ENCODE measurements at places on chromosomes 1 and 21.

- DNase-seq: no peak
Observed at GRCh38 chr1:8571200-8571984, 246.0 kb downstream of the RERE start.

GRCh38 chr21:38525454-38525853 is 27.2 kb upstream of the ERG start:
- no peak for DNase-seq

GRCh38 chr1:148388260-148389026 is 94.7 kb downstream of the PPIAL4G start:
- DNase-seq: peak; percentile 91

GRCh38 chr1:185631843-185632242 is 102.3 kb upstream of the HMCN1 start:
- no peak for DNase-seq

DNA sequence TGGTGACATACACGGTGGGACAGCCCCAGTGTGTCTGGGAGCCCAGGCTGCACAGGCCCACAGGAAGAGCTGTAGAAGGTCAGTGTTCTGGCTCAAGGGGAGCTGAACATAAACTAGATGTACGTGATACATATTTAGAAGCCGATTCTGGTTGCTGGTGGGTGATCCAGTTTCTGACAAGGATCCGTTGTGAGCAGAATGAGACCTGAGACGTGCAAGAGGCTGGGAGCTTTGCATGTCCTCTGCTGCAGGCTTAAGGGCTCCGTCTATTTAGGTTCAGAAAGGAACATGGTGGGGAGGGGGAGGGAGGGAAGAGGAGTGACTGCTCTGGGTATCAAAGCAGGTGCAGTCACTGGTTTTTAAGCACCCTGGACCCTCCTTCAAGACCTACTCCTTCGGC is 18.6 kb downstream of the LRRC38 start:
- DNase-seq: no peak

- DNase-seq: no peak
Observed at GRCh38 chr1:33258788-33259274, 2.5 kb downstream of the ZNF362 start.

DNA sequence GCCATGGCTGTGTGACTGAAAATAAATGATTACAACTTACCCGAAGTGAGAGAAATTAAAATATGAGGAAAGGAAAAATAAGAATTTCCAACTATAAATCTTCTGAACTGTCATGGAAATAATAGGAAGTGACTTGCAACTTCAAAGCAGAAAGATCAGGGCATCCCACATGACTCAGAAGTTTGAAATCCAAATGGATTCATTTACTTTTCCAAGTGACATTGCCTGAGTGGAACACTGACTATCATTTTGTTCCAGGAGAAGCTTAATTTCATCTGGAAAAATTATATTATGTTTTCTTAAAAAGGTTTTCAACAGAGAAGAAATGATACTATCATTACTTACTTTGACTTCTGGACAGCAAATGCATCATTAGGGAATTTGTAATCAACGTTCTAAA is 110.8 kb downstream of the GREM2 start:
- no peak for DNase-seq

- DNase-seq: no peak
Observed at GRCh38 chr1:40773748-40774265, 9.8 kb upstream of the KCNQ4 start.

- no peak for DNase-seq
Observed at GRCh38 chr1:8259498-8260290, 58.2 kb upstream of the SLC45A1 start.

DNA sequence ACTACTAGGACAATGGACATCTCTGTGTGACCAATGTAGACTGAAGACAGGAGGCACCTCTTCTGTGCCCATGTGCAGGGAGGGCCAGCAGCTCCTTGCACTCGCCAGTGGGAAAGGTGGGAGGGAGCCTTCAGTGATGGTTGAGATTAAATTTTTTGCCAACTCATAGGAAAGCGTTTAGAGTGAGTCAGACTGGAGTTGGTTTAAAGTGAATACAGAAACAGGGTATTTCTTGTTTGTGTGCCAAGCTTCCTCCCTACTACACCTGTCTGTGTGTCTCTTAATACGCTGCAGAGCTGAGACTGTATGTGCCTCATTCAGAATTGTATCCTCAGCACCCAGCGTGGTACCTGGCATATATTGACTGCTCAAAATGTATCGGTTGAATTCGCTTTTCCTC is 13.5 kb upstream of the COL16A1 start:
- DNase-seq: no peak

DNA sequence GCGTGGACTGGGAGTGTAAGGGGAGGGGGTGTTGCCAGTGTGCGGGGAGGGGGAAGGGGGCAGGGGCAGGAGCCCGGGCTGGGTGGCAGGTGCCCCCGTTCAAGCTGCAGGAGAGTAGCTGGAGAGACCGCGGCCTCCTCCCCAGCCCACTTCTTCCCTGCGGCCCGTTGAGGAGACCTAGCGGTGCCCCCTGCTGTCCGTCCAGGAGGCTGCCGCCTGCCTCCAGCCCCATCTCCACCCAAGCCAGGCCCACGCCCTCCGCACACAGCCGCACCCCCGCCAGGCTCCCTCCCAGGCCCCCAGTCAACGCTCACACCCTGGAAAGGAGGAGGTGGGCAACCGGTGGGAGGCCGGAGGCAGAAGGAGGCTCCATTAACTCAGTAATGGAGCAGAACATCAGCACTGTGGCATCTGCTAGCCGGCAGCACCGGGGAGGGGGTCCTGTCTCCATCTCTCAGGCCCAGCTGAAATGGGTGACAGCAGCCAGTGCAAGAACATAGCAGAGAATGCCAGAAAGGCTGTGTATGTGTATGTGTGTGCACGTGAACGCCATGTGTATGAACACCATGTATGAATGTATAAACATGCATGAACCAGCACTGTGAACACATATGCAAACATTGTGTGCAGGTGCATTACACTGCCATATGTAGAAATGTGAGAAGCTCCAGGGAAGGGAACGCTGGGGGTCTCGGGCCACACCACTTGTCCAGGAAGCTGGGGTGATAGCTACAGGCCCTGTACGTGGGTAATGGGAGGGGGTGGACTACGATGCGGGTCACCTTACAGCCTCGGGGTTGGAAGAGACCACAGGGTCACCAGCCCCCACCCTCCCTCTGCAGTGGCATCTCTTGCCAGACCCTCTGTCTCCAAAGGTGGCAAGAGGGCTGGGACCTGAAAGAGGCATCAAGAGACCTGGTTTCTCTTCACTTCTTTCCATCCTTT is 84.6 kb downstream of the SYT2 start:
- peak; percentile 65 for DNase-seq

DNA sequence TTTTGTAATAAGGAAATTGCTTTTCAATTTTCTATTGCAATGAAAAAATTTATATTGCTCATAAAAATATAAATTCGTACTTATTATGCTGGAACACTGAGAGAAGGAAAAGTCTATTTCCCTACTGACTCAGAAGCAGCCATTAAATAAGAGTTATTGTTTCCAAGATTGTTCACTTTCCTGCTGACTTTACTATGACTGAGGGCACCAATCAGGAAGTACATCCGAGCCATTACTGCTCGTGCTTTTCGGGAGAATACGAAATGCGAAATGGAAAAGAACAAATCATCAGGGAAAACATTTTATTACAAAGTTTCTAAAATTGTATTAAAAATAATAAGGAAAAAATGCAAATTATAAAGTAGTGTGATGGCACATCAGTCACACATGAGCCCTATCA is 204.8 kb downstream of the AKT3 start:
- no peak for DNase-seq

DNA sequence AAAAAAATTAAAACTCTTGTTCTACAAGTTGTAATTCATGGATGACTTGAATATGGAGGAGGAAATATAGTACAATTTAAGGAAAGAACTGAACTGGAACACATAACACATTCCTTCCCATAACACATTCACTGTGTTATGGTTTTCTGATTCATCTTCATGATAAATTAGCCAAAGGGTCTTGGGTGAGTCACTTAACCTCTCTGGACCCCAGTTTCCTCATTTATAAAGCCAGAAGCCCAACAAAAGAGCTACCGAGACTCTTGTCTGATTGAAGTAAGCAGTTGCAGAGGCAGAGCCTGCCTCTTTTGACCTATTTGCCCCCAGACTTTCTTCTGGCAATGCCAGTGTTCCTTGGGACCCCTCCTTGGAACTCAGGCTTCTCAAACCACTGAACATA is 161.9 kb upstream of the KCTD3 start:
- no peak for DNase-seq

DNA sequence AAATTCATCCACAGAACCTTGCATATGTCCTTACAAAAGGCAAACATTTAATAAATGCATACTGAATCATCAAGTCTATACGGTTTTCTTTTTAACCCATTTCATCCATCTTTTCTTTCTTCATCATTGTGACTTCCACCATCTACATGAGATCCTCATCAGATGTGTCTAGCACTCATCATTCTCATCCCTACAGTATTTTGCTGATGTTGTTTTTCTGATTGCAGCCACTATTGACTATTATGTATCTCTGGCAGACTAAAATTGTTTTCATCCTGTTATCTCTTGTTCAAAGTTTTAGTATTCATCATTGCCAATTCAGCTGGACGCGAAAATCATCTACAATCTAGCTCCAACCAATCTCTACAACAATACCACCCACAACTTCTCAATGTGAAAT is 5.9 kb downstream of the LRIF1 start:
- DNase-seq: no peak

GRCh38 chr1:86795316-86795715 is 90.9 kb downstream of the SH3GLB1 start:
- DNase-seq: no peak

- no peak for DNase-seq
Observed at GRCh38 chr1:77360256-77360655, 78.4 kb downstream of the AK5 start.

GRCh38 chr1:14296795-14297194 is 301.7 kb upstream of the KAZN start:
- DNase-seq: no peak

DNA sequence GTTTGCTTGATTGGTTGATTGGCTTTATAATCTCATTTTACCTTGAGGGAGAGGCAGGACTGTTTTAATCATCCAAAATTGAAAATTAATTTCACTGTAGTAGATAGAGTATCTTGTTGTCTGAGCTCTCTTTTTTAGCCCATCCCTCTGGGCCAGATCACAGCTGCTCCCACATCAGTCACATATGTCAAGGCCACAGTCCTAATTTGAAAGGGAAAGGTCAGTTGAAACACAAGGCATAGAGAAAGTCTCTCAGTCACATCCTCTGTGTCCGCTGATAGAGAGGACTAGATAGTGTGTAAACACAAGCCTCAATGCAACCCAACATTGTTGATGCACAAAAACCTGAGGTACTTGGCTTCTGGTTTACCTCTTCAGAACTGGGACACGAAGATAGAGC is 6.8 kb downstream of the C1orf74 start:
- no peak for DNase-seq

DNA sequence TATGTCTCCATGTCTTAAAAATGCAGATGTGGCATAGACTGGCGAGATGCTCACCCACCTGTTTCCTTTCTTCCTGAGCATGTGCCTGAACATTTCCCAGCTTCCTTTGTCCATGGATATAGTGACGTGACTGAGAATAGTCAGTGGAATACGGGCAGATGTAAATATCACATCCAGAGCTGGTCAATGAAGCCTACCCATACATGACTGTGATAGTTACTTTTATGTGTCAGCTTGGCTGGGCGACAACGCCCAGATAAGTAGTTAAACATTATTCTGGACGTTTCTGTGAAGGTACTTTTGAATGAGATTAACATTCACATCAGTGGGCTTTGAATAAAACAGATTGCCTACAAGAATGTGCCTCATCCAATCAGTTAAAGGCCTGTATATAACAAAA is 135.7 kb downstream of the RGS7 start:
- no peak for DNase-seq

DNA sequence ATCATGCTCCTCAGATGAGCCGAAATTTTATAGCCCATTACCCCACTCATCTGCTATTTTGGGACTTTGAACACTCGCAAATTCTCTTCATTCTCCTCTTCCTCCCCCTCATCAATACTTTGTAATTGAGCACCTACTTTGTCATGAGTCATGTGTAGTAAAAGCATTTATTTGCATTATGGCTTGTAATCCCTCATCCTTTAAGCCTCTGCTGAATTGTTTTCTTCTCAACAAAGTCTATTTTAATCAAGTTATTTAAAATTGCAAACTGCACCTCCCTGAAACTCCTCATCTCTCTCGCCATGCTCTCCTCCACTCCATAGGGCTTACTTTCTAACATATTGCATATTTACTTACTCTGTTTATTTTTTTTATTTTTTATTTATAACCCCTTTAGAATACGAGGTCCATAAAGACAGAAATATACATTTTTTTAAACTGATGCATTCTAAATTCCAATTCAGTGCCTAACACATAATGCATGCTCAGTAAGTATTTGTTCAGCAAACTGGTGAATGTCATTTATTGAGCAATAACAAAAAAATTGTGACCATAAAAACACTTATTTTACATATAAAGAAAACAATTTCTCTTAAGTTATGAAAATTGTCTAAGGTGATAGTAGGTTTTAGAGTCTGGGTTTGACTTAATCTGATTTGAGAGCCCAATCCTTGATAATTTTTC is 161.7 kb downstream of the FASLG start:
- DNase-seq: no peak

- no peak for DNase-seq
Observed at GRCh38 chr1:164058198-164058597, 500.8 kb upstream of the PBX1 start.

DNA sequence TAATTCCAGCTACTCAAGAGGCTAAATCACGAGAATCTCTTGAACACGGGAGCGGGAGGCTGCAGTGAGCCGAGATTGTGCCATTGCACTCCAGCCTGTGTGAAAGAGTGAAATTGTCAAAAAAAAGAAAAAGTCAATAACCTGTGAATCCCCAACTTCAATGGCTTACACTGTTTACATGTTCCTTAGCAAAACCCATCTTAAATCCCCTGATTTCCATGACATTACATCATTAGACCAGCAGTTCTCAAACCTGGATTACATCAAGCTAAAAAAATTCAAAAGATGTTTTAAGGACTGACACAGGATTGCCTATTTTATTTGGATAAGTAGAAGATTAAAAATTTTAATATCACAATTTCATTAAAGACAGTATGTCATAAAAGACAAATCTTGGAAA is 12.4 kb downstream of the GPBP1L1 start:
- DNase-seq: no peak

- DNase-seq: no peak
Observed at GRCh38 chr1:154808909-154809262, 61.2 kb downstream of the KCNN3 start.

DNA sequence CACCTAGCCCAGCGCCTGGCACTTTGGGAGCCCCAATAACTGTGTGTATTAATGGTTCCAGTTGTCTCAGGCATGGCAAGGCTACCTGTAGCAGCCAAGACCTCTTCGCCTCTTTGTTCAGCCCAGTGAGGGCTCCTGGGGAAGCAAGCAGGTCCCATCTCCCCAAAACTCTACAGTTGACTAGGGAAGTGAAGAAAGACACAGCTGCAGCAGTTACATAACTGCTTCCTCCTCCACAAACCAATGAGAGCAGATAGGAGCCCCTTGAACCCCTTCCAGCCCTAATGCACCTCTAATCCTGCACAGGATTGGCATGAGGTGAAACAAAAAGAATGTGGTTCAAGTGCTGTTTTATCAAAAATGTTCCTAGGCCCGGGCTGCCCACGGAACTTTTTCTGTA is 100.5 kb downstream of the SYF2 start:
- no peak for DNase-seq

Data from NCI-H187 (cell line).